Activated naive CD4-positive, alpha-beta T cell treated with anti-CD3 and anti-CD28 coated beads for 36 hours (primary cell): ENCODE measurements at places on chromosomes 3 and 15. TPM values are rescaled to one million over a fixed set of nuclear protein-coding genes. Genes with fewer than 3 reads are reported as not detected.

SLC24A5 gene
- not detected for total RNA-seq

DNA sequence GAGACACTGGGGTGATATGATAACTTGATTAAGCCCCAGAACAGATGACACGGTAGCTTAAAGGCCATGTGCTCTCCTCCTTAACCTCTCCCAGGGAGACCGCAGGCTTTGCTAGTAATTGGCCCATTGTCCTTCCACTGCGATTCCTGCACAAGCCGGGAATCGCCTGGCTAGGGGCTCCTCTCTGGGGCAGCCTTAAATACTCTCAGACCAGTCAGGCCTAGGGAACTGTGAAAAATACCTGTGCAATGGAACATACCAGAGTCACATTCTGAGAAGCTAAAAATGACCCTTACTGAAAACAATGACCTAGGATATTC, 56.3 kb downstream of the CPN2 start:
- no peak for DNase-seq
- no peaks in the 10 kb centered on the region for H3K27me3 ChIP-seq
- H3K4me3 ChIP-seq: no peak overlapping the region
- no peaks in the 10 kb centered on the region for H3K4me1 ChIP-seq
- no peak overlapping the region for H3K27ac ChIP-seq
- no peaks in the 10 kb centered on the region for H3K36me3 ChIP-seq

DNA sequence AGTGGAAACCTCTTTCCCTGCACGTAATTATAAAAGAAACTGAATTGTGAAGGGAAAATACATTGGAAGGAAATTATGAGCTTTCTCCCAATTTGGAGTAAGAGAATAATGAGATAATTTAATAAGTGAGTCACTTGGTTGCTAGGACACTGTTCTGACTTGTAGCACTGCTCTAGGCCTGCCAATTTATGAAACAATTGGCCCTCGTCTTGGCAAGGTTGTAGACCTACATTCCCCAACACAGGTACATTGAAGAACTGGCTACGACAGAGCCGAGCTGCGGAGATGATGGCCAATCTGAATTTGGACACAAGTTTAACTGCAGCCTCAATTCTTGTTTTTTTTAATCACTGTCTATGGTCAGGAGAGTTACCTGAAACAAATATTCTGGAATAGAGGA, 674.1 kb downstream of the MECOM start:
- DNase-seq: no peak
- H3K4me1 ChIP-seq: no peaks in the 10 kb centered on the region
- H3K36me3 ChIP-seq: no peaks in the 10 kb centered on the region

- H3K36me3 ChIP-seq: no peaks in the 10 kb centered on the region
- no peak for DNase-seq
- no peak overlapping the region for H3K4me3 ChIP-seq
- no peaks in the 10 kb centered on the region for H3K4me1 ChIP-seq
These were observed 63.0 kb upstream of the PFN2 start for GRCh38 chr3:150033721-150034120.

- peak; percentile 41 for DNase-seq
- peaks cover 63% of the 10 kb centered on the region for H3K4me1 ChIP-seq
- H3K27ac ChIP-seq: peak overlapping the region; percentile 78
These were observed 159.1 kb upstream of the EOMES start for GRCh38 chr3:27880969-27881892.

DNA sequence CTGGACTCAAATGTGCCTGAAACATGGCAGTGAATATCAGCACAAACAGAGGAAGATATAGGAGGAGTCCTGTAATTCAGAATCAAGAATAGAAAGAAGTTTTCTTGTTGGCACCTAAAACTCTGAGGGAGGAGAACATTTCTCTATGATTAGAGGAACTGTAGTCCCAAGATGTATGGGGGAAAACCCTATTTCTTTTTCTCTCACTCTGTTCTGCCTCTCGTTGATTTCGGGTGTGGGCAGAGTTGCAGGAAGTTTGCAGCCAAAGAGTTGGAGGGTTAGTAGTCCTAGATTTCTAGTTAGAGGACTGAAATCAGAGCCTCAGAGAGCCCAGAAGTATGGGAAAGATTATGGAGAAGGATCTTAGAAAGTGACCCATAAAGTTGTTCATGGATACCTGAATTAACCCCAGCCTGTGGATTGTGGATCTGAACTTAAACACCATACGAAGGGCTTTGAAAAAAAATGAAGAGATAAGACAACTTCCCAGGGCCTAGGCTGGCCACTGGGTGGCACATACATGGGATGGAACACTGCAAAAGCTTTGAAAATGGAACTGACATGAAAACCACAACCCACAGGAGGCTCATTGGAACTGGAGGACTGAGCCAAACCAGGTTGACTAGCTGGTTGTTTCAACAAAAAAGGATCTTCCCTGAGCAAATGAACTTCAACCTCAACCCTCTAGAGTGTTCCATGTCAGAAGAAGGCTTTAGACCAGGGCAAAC, 34.6 kb downstream of the FMN1 start:
- H3K4me1 ChIP-seq: peaks cover 9% of the 10 kb centered on the region
- DNase-seq: no peak
- no peak overlapping the region for H3K4me3 ChIP-seq
- H3K27ac ChIP-seq: no peak overlapping the region
- peaks cover 4% of the 10 kb centered on the region for H3K27me3 ChIP-seq
- H3K36me3 ChIP-seq: no peaks in the 10 kb centered on the region

LMAN1L gene
- not detected for total RNA-seq

DNA sequence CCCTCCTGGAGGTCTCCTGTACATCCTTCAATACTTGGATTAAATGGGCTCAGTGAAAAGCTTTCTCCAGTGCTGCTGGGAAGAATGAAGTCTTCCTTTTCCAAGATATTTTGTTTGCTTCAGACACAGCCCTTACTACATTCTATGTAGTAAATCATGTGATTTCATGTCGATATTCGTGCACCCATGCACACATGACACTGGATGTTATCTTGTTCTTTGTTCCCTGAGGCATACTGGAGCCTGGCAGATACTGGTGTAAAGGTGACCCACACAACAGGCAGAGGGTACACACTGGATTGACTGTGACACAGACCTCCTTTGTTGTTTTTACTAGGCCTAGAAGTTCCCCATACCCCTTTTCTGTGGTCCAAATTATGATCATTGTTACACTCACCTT, 40.3 kb upstream of the ATP2C1 start:
- H3K4me1 ChIP-seq: peaks cover 35% of the 10 kb centered on the region
- DNase-seq: no peak
- H3K4me3 ChIP-seq: no peak overlapping the region
- no peaks in the 10 kb centered on the region for H3K36me3 ChIP-seq
- H3K27ac ChIP-seq: no peak overlapping the region
- H3K27me3 ChIP-seq: peaks cover 55% of the 10 kb centered on the region

GRCh38 chr3:195441476-195441991, 1.3 kb downstream of the ACAP2 start:
- H3K4me3 ChIP-seq: peak overlapping the region; percentile 93
- peaks cover 1% of the 10 kb centered on the region for H3K36me3 ChIP-seq
- peaks cover 48% of the 10 kb centered on the region for H3K4me1 ChIP-seq
- no peaks in the 10 kb centered on the region for H3K27me3 ChIP-seq

GRCh38 chr3:85864896-85865295, 906.1 kb downstream of the CADM2 start:
- no peaks in the 10 kb centered on the region for H3K4me1 ChIP-seq
- no peak overlapping the region for H3K27ac ChIP-seq
- no peak for DNase-seq
- no peaks in the 10 kb centered on the region for H3K27me3 ChIP-seq
- no peak overlapping the region for H3K4me3 ChIP-seq
